ENCODE measurements at places on chromosomes 3 and 15.

- DNase-seq: no peak
These were observed 57.6 kb upstream of the FXR1 start for GRCh38 chr3:180854887-180855286.

GRCh38 chr3:44992555-44993470 is 16.8 kb downstream of the EXOSC7 start:
- DNase-seq: no peak

GRCh38 chr3:169665264-169666075 is 2.0 kb upstream of the MECOM start:
- no peak for DNase-seq

- no peak for DNase-seq
These were observed 86.0 kb downstream of the DTWD1 start for GRCh38 chr15:49706805-49707204.

- DNase-seq: no peak
These were observed 356.0 kb downstream of the TBC1D5 start for GRCh38 chr3:17386432-17386831.

GRCh38 chr3:30162579-30162978 is 443.8 kb upstream of the TGFBR2 start:
- DNase-seq: no peak

DNA sequence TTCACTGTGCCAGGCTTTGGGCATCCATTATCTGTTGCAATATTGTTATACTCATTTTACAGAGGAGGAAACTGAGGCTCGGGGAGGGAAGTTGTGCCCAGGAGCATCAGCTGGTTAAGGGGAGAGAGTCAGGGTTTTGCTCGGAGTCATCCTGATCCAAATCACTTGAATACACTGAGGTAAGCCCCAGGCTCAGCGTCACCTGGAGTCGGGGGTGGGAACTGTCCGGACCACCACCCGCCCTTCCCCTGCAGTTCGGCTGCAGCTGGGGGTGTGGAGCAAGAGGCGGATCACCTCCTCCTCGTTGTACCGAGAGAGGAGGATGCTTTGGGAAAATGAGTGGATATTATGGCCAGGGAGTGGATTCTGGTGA is 646 bp downstream of the HRH1 start:
- DNase-seq: no peak

DNA sequence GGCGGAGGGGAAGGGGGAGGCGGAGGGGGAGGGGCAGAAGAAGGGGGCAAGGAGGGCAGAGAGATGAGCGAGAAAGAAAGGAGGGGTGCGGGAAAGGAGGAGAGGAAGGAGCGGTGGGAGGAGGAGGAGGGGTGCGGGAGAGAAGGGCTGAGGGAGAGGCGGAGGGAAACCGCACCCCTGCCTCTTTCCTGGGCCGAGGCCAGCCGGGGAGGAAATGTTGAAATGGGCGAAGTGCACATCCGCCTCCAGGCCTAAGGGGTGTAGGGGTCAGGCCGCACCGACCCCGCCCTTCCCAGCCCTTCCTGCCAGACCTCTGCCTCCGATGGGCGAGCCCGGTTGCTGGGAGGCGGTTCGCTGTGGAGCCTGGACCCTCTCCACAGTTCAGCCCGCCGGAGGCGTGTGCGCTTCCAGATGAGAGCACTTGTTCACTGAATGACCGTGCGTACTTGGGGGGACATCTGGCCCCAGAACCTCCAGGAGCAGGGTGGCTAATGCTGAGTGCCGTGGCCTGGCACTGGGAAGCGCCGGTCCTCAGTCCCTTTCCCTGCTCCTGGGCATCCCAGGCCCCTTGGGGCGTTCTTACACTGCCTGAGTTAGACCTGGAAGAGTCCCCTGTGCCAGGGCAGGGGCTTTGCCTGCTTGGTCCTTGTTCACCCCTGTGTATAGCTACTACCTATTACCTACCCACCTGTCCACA is 110.3 kb upstream of the KLF13 start:
- DNase-seq: peak; percentile 37

DNA sequence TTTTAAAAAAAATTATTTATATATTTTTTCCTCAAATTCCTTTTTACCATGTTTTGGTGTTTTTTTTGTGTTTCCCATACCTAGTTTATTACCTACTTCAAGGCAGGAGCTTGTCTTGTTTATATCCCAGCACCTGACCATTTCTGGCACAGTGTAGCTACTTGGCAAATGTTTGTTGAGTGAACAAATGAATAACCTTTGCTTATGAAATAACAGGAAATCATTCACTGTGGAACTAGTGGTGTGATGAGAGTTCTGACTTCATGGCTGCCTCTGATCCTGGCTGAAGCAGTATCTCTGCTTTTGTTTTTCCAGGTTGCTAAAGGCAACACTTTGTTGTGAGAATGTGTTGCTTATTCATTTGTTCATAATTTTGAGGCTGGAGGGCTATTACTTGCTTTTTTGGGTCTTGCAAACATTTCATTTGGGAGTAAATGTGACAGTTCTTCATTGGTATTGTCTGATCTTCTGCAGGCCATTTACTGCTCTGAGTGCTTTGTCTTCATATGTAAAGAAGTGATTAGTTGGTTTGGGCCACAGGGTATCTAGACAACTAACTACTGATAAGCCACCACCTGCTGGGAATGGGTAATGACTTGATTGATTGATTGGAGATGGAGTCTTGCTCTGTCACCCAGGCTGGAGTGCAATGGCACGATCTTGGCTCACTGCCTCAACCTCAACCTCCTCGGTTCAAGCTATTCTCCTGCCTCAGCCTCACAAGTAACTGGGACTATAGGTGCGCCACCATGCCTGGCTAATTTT is 5.7 kb downstream of the RAD54L2 start:
- DNase-seq: no peak

- DNase-seq: peak; percentile 32
These were observed 679 bp downstream of the IQGAP1 start for GRCh38 chr15:90388462-90389380.

GRCh38 chr3:134839422-134839821 is 44.4 kb downstream of the EPHB1 start:
- DNase-seq: no peak

GRCh38 chr3:186782542-186783057 is 777 bp upstream of the EIF4A2 start:
- no peak for DNase-seq

DNA sequence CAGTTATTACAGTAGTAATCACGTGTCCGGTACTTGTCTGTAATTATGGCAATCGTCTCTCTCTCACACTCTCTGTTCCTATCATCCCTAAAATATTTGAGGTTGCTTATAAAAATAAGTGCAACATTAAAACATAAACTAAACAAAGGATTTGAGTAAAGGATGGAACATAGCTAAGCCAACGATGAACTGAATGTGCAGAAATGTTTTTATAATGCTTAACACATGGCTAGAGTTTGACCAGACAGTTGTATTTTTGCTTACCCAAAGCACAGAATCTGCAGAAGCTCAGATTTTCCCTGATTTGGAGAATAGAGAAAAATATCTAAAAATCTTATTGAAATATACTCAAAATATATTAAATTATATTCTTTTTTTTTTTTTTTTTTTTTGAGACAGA is 1030.9 kb downstream of the NAALADL2 start:
- DNase-seq: no peak

GRCh38 chr3:179942553-179943075 is 94.1 kb downstream of the PEX5L start:
- DNase-seq: no peak
